ENCODE measurements at places on chromosomes 1 and 21.

GRCh38 chr21:34647555-34647954 is 21.2 kb upstream of the CLIC6 start:
- no peak for DNase-seq

GRCh38 chr1:4010814-4011605 is 110.9 kb upstream of the C1orf174 start:
- DNase-seq, result no peak

DNA sequence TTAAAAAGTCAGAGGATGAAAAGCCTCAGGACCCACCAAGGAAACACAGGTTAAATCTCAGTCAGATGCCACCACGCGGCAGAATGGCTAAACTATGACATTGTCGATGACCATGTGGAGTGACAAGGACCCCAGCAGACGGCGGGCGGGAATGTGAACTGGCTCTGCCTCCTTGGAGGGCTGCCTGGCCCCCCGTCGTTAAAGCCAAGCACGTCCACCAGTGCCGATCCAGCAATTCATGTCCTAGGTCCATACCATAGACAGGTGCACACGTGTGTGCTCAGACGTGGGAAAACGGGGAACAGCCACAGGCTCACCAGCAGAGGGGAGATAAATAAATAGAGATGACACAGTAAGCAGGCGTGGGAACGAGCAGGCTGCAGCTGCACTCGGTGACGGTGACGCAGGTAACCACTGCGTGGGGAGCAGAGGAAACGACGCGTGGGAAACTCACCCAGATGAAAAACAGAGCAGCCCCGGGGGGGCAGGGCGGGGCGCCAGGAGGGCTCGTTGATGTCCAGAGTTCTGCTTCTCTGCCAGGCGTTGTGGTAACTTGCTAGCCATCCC is 28.3 kb upstream of the PCBP3 start:
- DNase-seq, result peak; percentile 70

GRCh38 chr1:234605983-234606783 is 3.8 kb downstream of the IRF2BP2 start:
- DNase-seq, result peak; percentile 55

DNA sequence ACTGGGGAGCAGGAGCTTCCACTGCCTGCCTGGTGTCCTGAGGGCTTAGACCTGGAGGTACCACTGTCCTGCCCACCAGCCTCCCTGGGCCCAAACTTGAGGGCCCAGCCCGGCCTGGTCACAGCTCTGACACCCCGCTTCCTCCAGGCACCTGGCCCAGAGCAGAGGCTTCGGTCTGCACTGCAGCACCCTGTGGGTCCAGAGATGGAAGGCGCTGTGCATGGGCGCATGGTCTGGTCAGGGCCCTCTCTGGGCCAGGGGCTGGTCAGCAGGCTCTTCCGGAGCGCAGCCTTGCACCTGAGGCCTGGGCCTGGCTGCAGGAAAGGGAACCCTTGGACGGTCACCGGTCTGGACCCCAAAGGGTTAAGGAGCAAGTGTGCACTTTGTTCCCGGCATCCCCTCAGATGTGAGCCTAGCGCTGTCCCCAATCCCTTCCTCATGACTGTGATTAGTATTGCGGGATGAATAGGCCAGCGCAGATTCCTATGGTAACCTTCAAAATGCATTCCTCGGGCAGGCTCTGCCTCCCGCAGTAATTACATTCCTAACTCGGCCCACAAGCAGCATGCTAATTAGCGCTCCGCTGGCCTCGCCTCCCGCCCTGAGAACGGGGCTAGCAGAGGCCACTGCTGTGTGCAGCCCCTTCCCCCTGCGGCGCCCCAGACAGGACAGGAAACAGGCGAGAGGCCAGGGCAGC is 36.3 kb downstream of the PRDM16 start:
- no peak for DNase-seq

- DNase-seq, result no peak
Measured at GRCh38 chr21:46397993-46398392, 60.7 kb upstream of the DIP2A start.

DNA sequence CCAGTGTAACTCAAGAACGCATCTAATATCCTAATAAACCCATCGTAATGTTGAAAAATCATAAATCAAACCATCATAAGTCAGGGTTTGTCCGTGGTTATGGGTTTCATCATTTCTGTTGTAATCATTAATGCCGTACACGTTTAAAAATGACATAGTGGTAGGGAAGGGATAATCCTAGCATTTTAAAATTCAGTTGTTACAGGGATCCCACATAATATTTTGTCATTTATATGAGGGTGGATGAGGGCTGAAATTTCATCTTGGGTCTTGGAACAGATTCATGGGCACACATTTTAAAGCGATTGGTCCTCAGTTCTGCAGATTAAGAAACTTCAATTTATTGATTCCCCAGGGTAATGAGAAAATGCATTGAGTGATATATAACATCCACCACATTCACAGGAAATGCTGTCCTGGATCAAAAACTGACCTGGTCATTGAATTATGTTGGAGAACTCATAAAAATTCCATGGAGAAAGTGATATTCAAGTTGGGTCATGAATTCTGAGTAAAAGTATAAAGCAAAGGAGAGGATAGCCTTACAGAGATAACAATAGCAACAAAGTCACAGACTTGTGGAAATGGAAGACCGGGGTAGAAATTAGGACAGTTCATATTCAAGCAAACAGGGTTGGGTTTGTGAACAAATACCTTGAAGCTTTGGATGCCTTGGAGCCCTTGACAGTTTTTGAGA is 1527.3 kb upstream of the TPTE start:
- DNase-seq, result no peak

GRCh38 chr1:181545395-181545794 is 62.1 kb downstream of the CACNA1E start:
- no peak for DNase-seq

- DNase-seq, result no peak
Measured at GRCh38 chr1:155051342-155051776, 243 bp downstream of the ADAM15 start.

GRCh38 chr1:56788588-56788987 is 30.6 kb downstream of the FYB2 start:
- no peak for DNase-seq

GRCh38 chr21:31111093-31111492 is 72.8 kb upstream of the KRTAP19-8 start:
- DNase-seq, result no peak

- no peak for DNase-seq
Measured at GRCh38 chr1:169945181-169945580, 51.5 kb upstream of the SCYL3 start.

DNA sequence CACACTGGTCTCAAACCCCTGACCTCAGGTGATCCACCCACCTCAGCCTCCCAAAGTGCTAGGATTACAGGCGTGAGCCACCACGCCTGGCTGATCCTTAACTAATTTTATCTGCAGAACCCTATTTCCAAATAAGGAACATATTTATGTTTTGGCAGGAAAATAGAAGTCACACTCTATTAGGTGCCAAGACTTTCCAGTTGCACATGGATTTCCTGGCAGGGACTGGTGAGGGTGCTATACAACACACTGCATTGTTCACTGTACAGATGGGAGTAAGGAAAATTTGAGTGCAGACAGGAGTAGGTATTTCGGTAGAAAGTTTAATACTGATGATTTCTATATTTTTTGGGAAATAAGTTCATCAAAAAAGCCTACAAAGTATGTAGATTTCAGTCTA is 605.3 kb upstream of the B3GALT2 start:
- DNase-seq, result no peak

GRCh38 chr1:81307786-81308185 is 492.9 kb upstream of the ADGRL2 start:
- DNase-seq, result no peak

GRCh38 chr21:31837618-31838390 is 35.0 kb upstream of the HUNK start:
- no peak for DNase-seq

DNA sequence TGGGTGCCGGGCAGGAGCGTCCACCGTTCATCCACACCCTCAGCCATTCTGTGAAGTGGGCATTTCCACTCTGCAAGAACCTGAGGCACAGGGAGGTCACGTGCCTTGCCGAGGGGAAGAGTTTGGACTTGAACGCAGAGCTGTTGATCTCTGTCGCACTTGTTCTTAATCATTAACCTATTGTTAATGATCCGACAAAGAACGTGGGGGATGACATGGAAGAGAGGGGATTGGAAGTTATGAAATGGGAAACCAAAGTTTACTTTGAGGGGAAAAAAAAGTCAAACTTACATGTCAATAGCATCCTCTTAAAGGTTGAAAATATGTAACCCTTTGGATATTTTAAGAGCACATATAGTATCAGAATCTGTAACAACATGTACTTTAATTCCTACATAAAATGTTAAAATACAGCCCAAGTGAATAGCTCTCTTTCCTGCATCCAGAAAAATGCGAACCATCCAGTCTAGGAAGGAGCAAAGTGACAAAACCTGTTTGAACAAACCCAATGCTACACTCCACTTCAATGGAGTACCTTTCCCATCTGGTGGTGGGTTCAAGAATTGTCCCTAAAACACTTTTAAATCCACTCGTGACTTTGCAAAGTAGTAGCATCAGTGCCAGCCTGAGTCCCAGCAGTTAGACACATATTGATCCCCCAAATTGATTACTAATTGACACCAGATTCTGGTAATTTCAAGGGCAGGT is 75.5 kb downstream of the SETD4 start:
- DNase-seq, result no peak

DNA sequence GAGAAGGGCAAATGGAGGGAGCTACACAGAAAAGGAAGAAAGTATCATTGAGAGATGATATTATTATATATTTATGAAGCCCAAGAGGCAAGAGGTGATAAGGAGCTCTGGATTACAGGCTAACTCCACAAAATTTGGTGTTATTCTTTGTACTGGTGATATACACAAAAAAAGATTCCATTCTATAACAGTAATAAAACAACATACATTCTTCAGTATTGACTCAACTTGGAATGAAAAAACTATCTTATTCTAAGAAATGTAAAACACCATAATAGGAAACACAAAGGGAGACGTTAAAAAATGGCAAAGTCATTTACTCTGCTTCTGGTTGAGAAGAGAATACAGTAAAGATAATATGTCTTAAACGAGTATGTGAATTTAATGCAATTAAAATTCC is 99.4 kb downstream of the TEX35 start:
- DNase-seq, result no peak

DNA sequence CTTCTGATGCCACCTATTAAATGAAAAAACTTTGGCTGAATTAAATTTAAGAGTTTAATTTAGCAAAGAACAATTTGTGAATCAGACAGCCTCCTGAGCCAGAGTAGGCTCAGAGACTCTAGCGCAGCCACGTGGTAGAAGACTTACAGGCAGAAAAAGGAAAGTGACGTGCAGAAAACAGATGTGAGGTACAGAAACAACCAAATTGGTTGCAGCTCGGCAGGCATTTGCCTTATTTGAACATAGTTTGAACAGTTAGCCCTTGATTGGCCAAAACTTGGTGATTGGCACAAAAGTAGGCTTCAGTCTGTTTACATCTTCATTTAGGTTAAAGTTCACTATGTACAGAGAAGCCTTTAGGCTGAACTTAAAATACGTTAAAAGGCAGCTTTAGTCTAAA is 22.9 kb downstream of the TCP10L start:
- DNase-seq, result peak; percentile 29
